ENCODE measurements at places on chromosomes 16 and 17. TPM values are rescaled to one million over a fixed set of nuclear protein-coding genes. Genes with fewer than 3 reads are reported as not detected.

GRCh38 chr16:79008869-79009179 is 591.7 kb downstream of the MAF start:
- no peak for DNase-seq

DNA sequence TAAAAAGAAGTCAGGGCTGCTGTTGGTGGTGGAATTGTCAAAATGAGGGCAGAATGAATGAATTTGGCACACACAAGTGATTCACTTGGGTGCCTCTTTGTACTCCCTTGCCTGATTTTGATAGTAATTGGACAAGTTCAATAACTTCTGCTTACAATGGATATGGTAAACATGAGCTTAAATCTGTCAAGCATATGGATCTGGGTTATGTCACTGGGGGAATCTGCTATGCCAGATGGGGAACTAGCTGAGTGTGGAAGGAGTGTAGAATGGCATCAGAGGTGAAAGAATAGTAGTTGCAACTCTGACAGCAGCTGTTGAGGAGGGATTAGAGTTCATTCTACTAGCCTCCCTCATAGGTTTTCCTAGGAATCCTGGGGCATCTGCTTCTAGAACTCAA is 724.2 kb upstream of the CDH8 start:
- no peak for DNase-seq

- no peak for DNase-seq
These were observed 116.7 kb downstream of the CACNG3 start for GRCh38 chr16:24372824-24373223.

DNA sequence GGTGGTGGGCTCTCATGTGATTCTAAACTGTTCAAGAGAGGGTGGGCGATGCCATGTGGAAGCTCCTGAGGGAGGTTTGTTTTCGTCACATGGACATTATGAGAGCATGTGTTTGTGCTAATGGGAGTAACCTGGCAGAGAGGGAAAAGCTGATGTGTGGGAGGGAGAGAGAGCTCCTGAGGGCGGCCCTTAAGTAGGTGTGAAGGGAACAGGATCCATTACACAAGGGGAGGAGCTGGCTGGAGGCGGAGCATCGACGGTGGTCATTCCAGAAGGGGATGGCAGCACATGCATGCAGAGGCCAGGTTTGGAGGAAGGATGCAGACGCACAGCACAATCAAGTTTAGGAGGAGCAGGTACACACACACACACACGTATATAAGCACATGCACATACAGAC is 197.5 kb downstream of the RPTOR start:
- peak; percentile 52 for DNase-seq

The SLC5A2 gene
- total RNA-seq = 0.33 TPM

The SCARF1 gene
- total RNA-seq = 13.9 TPM

DNA sequence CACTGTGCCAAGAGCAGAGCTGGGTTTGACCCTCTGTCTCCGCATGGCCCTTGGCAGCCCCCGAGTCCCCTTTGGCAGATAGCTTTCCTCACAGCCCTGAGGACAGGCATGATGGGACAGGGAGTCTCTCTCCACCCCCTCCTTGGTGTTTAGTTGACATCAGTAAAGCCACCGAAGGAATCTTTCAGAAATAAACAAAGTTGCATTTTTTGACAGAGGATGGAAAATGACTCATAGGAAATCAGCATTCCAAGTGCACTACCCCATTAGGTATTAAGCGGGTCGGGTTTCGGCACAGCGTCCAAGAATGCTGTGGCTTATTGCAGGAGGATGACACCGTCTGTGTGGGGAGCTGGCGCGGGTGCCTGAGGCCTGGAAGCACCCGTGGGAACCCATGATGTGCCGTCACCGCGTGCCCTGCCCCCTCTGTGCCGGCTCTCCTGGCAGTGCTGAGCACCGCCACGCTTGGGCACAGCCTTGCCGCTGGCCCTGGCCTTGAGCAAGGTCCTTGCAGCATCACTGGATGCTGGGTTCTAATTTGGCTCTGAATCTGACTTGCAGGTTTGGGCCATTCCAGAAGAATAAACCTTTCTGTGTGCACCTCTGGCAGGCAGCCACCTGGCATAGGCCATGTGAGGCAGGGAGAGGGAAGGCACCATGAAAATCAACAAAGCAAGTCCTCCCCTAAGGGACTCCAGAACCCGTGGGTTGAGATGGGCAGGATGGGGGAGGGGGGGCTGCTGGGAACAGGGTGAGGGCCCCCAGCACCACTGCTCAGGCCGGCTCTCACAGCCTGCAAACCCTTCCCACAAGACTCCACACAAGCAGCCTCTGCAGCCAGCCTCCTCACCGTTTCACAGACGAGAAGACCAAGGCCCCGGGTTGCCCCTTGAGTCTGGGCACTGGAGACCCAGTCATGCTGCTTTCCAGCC is 50.5 kb upstream of the ZNF469 start:
- peak; percentile 96 for DNase-seq

GRCh38 chr17:4310354-4311060 is 46.7 kb upstream of the ANKFY1 start:
- no peak for DNase-seq

DNA sequence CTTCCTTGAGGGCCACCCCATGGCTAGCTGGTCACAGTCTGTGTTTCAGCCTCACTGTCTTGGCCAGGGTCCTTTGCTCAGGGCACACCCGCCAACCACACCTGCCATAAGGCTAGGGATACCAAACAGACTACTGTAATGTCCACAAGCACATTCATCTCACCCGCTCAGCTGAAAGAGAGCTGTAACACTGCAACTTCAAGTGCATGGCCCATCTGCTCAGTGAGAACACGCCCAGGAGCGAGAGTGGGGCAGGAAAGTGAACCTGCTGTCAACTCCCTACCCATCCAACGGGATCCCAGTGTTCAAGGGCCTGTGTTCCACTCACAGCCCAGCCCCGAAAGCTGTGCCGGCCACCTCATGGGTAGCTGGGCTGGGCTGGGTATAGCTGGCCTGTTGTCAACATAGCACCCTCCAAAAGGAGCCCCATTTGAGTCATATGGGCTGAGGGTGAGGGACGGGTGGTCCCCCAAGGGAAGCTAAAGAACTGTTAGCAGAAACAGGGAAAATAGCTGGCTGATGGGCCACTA is 55.7 kb downstream of the SCNN1B start:
- peak; percentile 56 for DNase-seq

The KRT25 gene
- total RNA-seq = not detected

The TBC1D3H gene
- total RNA-seq = not detected

- DNase-seq = peak; percentile 0
These were observed 125.2 kb upstream of the CDC42EP4 start for GRCh38 chr17:73436954-73437353.

DNA sequence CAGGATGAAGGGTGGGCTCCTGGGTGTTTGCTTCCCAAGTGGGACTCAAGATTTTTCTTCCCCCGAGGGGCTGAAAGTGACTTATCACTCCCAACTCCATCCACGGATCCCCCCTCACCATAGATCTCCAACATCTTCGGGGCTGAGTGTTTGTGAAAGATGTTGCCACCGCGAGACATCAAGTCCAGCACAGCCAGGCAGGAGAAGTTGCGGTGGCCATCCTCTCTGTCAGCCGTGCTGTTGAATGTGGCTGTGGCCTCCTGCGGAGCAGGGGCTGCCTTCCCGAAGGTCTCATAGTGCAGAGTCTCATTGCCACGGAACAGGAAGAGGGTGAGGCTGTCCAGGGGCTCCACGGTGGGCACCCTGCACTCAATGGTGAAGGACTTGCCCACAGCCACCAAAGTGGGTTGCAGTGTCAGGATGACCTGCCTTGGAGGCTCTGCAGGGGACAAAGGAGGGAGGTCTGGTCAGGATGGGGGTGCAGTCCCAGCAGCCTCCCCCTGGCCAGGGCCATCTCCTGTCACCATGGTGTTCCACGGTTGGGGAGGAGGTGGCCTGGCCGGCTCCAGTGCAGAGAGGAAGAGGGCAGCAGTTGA is 5.5 kb downstream of the PRR29 start:
- DNase-seq = peak; percentile 59

DNA sequence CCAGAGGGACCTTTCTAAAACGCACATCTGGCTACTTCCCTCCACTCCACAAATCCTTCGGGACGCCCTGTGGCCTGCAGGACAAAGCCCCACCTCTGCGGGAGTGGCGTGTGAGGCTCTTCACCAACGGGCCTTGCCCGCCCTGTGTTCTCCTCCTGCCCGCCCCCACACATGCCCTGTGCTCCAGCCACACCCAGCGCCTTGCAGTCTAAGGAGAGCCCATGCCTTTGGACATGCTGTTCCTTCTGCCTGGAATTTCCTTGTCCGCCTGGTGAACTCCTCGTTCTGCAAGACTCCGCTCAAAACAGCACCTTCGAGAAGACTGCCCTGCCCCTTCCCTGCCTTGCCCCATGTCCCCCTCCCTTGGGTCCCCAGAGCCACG is 7.4 kb downstream of the ELOB start:
- peak; percentile 69 for DNase-seq

- DNase-seq = no peak
These were observed 177.0 kb upstream of the C16orf82 start for GRCh38 chr16:26889740-26890139.

DNA sequence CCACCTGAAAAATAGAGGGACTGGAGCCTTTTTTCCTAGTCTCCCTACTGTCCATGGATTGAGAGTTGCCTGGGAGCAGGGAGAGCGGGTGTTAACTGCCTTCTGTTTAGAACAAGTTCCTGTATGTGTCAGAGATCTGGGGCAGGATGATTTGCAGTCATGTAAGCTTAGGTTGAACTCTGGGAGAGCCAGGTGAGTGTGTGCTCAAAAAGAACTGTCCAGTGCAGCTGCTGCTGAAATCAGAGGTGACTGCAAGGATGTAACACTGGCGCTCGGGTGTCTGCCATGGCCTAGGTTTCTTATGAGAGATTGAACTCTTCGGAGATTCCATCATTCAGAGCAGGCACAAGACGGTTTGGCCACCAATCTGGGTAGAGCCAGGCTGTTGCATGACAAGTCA is 432.5 kb downstream of the CDH13 start:
- DNase-seq = no peak

DNA sequence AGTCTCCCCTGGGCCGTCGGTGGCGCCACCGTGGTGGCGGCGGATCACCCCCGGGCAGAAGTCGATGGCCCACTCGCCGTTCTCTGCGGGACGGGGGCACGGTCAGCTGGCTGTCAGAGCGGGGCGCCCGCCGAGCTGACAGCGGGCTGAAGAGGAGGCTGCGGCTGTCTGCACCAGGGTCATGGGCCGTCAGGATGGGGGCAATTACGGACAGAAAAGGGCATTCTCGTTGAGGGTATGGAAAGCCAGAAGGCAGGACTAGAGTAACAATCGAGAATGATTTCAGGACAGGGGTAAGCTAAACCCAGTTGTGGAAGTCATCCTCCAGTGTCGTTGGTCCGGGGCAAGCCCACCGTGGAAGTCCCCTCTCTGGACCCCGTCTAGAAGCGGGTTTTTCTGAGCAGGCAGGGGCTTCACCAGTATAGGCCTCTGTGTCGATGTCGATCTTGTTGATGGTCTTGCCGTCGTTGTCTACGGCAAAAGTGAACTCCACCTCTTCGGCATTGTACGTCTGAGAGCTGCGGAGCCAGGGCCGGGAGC is 1.7 kb downstream of the CHRNE start:
- DNase-seq = no peak

GRCh38 chr16:88846088-88846487 is 10.7 kb downstream of the GALNS start:
- DNase-seq = no peak

The CCL17 gene
- not detected for total RNA-seq

- no peak for DNase-seq
These were observed at the start of gene NPTX1 for GRCh38 chr17:80475910-80476876. Gene NPTX1, minus strand, starts transcription at chr17:80476607. Its CDS starts 161 bp downstream, at chr17:80476446.

The CDK5RAP3 gene
- 95.8 TPM for total RNA-seq

DNA sequence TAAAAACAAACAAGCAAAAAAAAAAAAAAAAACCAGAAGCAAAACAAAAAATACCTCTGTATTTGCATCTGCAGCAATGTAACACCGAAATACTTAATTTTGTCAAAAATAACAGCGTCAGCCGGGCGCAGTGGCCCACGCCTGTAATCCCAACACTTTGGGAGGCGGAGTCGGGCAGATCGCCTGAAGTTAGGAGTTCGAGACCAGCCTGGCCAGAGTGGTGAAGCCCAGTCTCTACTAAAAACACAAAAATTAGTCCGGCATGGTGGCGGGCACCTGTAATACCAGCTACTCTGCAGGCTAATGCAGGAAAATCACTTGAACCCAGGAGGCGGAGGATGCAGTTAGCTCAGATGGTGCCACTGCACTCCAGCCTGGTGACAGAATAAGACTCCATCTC is 683.5 kb upstream of the CA10 start:
- peak; percentile 65 for DNase-seq

The CMTM1 gene
- total RNA-seq = 2.1 TPM

- no peak for DNase-seq
These were observed 38.7 kb upstream of the FOXJ1 start for GRCh38 chr17:76179496-76180467.

GRCh38 chr16:88437367-88437964 is 15.6 kb upstream of the ZFPM1 start:
- DNase-seq = no peak

DNA sequence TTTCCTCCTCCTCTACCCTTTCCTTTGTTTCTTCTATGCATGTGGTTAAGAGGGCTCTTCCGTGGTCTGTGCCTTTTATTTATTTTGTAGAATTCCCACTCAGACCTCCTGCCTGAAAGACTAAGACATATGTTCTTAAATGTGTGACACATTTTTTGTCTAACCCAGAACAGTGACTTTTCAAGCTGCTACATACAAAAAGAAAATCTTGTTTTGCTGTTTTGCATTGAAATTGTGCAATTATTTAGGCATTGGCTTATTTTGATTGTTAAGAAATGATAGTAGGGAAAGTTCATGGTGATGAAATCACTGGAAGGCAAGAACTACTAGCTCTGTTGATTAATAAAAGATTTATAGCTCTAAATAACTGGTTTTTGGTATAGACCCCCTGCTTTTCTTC is 76.8 kb downstream of the TUBD1 start:
- no peak for DNase-seq

The MYL4 gene
- 2.8 TPM for total RNA-seq

- no peak for DNase-seq
These were observed 3.0 kb downstream of the CES5A start for GRCh38 chr16:55872130-55872529.

- DNase-seq = no peak
These were observed 1.2 kb downstream of the MIF4GD start for GRCh38 chr17:75269844-75270217.

The SRCIN1 gene
- 1.2 TPM for total RNA-seq

DNA sequence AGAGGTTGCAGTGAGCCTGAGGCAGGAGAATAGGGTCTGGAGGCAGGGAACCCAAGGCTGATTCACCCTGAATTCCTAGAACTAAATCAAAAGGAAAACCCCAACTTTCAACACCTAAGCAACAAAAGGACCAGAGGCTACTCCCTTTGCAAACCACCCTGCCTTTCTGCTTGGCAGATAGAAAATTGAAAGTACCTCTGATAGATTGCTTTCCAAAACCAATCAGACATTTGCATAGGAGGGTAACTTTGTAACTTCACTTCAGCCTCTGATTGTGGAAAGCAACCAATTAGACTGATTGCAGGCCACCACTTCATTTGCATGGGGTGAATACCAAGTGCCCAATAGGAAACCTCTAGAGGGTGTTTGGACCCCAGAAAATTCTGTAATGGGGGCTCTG is 10.9 kb upstream of the TMEM98 start:
- no peak for DNase-seq

The NAGS gene
- total RNA-seq = 0.86 TPM

- no peak for DNase-seq
These were observed 12.5 kb downstream of the ZSCAN32 start for GRCh38 chr16:3388325-3388724.

The SLC7A5 gene
- total RNA-seq = 17.7 TPM

The TMED6 gene
- 0.51 TPM for total RNA-seq
